ENCODE measurements at places on chromosomes 1 and 21. TPM values are rescaled to one million over a fixed set of nuclear protein-coding genes. Genes with fewer than 3 reads are reported as not detected.

Gene CRP
- total RNA-seq: not detected

Gene FCRL6
- not detected for total RNA-seq

Gene PRAMEF20
- not detected for total RNA-seq

Gene DCST1
- total RNA-seq: not detected

Gene TMEM61
- 0.95 TPM for total RNA-seq

Gene KIF26B
- 0.23 TPM for total RNA-seq

Gene C1orf116
- 173 TPM for total RNA-seq

Gene NCAM2
- 0.95 TPM for total RNA-seq

Gene TRPM2
- total RNA-seq: 3.4 TPM

GRCh38 chr21:28338701-28339305 is 653.9 kb downstream of the LTN1 start:
- no peak overlapping the region for H3K27ac ChIP-seq
- H3K4me1 ChIP-seq: no peaks in the 10 kb centered on the region
- no peaks in the 10 kb centered on the region for H3K27me3 ChIP-seq
- no peak overlapping the region for H3K4me3 ChIP-seq
- DNase-seq: no peak

DNA sequence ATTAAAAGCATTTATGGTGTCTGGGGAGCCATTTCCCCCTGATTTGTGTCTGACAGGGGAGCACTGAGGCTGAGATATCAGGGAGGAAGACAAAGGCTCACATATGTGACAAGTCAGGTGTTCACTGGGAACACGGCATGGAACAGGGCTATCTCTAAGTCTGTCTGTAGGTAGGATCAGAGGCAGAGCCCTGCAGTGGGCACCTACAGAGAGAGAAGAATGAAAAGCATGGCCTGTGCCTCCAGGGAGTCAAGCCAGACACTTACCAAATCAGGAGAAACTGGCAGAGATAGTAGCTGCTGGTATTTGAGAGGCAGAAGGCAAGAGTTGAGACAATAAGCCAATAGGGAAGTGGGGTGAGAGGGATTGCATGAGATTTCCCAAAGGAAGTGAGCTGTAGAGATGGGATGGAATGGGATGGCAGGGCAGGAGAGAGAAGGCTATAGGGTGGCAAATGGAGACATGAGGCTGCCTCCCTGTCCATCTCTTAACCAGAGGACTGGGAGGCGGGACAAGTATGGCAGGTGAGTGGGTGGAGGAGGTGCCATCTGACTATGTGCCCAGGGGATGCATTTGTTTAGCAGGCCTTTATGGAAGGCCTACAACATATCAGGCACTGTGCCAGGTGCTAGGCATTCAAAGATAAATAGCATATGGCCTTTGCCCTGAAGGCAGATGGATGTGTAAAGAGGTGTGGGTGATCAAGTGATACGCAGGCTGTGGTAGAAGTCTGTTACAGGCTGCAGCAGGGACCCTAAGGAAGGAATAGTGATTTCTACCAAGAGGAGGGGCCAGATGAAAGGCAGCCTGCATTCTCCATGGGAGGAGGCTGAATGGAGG is 136.2 kb upstream of the IPO9 start:
- no peaks in the 10 kb centered on the region for H3K27me3 ChIP-seq
- no peaks in the 10 kb centered on the region for H3K36me3 ChIP-seq
- no peak overlapping the region for H3K4me3 ChIP-seq

- no peak overlapping the region for H3K4me3 ChIP-seq
- no peak overlapping the region for H3K27ac ChIP-seq
- H3K36me3 ChIP-seq: no peaks in the 10 kb centered on the region
- no peaks in the 10 kb centered on the region for H3K27me3 ChIP-seq
- no peaks in the 10 kb centered on the region for H3K4me1 ChIP-seq
These were observed 74.9 kb downstream of the FASLG start for GRCh38 chr1:172733815-172734214.

GRCh38 chr1:193014400-193014799 is 44.8 kb downstream of the UCHL5 start:
- DNase-seq: no peak
- H3K4me1 ChIP-seq: no peaks in the 10 kb centered on the region
- H3K27me3 ChIP-seq: no peaks in the 10 kb centered on the region
- H3K4me3 ChIP-seq: no peak overlapping the region
- no peaks in the 10 kb centered on the region for H3K36me3 ChIP-seq

- H3K27ac ChIP-seq: no peak overlapping the region
- H3K4me1 ChIP-seq: no peaks in the 10 kb centered on the region
- no peaks in the 10 kb centered on the region for H3K36me3 ChIP-seq
- no peak for DNase-seq
- no peaks in the 10 kb centered on the region for H3K27me3 ChIP-seq
These were observed 40.3 kb upstream of the TRIM67 start for GRCh38 chr1:231121533-231121932.

GRCh38 chr21:38350684-38351083 is 93.9 kb downstream of the KCNJ15 start:
- no peaks in the 10 kb centered on the region for H3K36me3 ChIP-seq
- H3K27ac ChIP-seq: no peak overlapping the region
- no peak for DNase-seq
- H3K4me3 ChIP-seq: no peak overlapping the region

- DNase-seq: no peak
- no peaks in the 10 kb centered on the region for H3K4me1 ChIP-seq
- H3K27me3 ChIP-seq: no peaks in the 10 kb centered on the region
- H3K36me3 ChIP-seq: no peaks in the 10 kb centered on the region
- no peak overlapping the region for H3K4me3 ChIP-seq
These were observed 915.6 kb upstream of the NEGR1 start for GRCh38 chr1:73197972-73198371.

GRCh38 chr1:206929524-206929923 is 7.8 kb upstream of the FCMR start:
- H3K27me3 ChIP-seq: no peaks in the 10 kb centered on the region
- H3K27ac ChIP-seq: no peak overlapping the region
- no peak for DNase-seq
- H3K36me3 ChIP-seq: no peaks in the 10 kb centered on the region

DNA sequence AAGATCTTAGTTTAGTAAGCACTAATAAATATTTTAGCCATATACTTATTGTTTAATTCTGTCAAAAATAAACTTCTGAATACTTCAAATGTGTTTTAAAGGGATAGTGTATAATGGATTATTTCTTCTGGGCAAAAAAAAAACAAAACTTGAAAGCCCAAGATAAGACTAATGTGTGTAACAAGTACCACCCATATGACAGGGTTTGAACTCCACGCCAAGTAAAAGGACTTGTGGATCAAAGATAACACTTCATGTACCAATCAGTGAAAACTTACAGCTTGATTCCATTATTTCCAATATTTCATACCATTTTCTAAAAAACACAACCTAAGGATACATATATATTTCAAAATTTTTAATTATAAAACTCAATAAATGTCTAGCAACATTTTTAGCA is 59.5 kb downstream of the DENND1B start:
- H3K4me1 ChIP-seq: no peaks in the 10 kb centered on the region
- DNase-seq: no peak
- no peak overlapping the region for H3K4me3 ChIP-seq
- H3K27ac ChIP-seq: no peak overlapping the region

DNA sequence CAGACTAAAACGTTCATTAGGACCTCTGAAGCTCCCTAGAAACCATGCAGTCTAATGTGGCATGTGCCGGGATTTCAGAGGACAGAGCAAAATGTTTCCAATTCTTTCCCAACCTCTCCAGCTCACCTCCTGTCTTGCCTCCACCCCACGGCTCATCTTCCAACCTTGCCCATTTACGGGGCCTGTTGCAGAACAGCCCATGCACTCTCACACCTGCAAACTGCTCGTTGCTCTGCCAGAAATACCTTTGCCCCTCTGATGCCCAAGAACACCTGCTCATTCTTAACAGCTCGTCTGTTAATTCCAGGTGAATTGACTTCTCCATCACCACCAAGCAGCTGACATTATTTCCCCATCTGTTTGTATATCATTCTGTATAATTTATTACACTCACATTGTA is 53.9 kb upstream of the LBR start:
- no peaks in the 10 kb centered on the region for H3K36me3 ChIP-seq
- no peak for DNase-seq

DNA sequence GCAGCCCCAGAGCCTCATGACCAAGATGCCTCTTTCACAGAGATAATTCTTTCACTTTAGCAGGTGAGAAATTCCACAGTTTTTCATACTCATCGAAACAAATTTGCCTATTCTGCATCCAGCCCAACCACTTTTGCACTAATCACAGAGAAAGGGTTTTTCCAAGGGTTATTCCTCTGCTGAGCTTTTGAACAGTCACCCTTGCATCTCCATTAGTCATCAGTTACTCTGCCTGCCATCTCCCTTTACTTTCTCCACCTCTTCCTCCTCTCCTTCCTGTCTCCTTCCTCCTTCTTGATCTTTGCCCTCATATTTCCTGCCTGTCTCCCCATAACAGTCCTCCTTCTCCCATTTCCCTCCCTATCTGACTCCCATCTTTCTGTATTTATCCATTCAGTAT is 43.9 kb downstream of the FH start:
- H3K4me1 ChIP-seq: no peaks in the 10 kb centered on the region
- no peak overlapping the region for H3K4me3 ChIP-seq
- DNase-seq: no peak
- no peaks in the 10 kb centered on the region for H3K27me3 ChIP-seq

- DNase-seq: no peak
- no peak overlapping the region for H3K4me3 ChIP-seq
- H3K36me3 ChIP-seq: peaks cover 7% of the 10 kb centered on the region
- H3K27me3 ChIP-seq: no peaks in the 10 kb centered on the region
These were observed 2.1 kb upstream of the KLHDC9 start for GRCh38 chr1:161096015-161096414.

DNA sequence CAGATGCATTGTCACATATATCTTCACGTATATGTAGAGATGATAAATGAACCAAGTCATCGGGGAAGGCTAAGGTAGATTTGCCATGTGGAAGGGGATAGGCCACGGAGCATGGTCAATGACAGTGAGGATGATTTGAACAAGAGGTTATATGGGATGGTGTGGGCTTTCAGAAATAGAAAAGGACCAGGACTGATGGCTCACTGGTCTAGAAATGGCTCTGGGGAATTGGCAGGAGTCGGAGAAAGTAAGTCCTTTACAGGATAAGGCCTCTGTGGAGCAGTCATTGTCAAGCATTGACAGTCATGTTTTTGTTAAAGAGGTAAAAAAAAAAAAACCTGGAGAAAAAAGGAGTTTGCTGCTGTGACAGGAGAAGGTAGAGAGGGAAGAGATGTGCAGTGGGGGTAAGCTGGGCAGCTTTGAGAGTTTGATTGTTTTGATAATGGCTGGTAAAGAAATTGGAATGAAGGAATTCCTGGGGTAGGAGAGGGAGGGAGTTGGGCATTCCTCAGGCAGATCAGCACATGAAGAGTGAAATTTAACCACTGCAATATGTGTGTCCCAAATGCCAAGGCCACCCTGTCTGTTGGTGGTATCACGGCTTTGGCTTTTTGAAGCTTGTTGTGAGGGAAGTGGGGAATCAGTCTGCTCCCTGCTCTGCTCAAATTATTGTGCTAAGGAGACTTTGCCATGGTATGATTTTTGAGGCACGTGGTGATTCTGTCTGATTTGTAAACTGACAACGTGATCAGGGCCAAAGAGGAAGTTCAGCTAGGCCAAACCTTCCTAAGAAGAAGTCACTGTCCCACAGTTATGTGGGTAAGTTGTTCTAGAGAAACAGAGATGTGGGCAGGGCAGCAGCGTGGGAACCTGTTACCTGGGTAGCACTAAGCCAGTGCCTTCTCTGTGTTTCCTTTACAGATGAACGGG is 26.0 kb downstream of the MACF1 start:
- H3K36me3 ChIP-seq: peaks cover 9% of the 10 kb centered on the region
- no peak for DNase-seq
- H3K4me3 ChIP-seq: no peak overlapping the region
- H3K4me1 ChIP-seq: peaks cover 8% of the 10 kb centered on the region

DNA sequence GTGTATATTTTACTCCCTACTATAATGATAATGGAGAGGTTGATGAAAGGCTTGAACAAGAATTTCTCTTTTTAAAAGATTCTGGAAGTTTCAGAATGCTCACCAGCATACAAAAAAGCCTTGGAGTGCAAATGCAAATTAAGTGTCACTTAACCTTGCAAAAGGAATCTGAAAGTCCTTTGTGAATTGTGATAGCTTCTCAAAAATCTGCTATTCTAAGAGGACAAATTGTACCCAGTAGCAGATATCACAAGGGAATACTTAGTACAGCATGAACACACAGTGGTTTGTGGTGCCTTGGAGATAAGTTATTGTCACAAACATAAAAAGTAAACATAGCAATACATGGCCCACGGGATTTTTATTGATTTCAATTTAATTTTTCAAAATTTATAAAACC is 1208.3 kb upstream of the B3GALT2 start:
- no peak overlapping the region for H3K27ac ChIP-seq
- no peaks in the 10 kb centered on the region for H3K36me3 ChIP-seq

GRCh38 chr1:202844259-202844658 is 33.5 kb downstream of the PCAT6 start:
- no peak for DNase-seq
- H3K4me3 ChIP-seq: no peak overlapping the region
- H3K4me1 ChIP-seq: peaks cover 12% of the 10 kb centered on the region
- H3K36me3 ChIP-seq: no peaks in the 10 kb centered on the region
- no peaks in the 10 kb centered on the region for H3K27me3 ChIP-seq

DNA sequence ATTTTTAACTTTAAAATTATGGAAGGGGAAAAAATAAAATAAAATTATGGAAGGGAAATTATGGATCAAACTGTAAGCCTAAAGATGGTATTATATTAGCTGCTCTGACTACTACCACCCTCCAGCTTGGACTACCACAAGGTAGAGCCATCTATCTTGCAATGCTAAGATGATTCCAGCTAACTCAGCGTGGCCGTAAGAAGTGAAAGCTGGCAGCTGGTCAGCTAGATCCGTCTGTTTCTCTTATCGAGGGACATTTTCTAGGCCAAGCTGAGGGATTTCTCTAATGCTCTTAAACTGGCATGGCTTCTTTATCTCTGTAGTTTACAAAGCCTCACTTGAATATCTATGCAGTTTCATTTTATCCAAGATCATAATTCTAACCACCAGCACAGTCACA is 31.5 kb downstream of the LYST start:
- DNase-seq: no peak
- H3K27me3 ChIP-seq: no peaks in the 10 kb centered on the region
- no peak overlapping the region for H3K27ac ChIP-seq
- H3K36me3 ChIP-seq: no peaks in the 10 kb centered on the region
- H3K4me1 ChIP-seq: no peaks in the 10 kb centered on the region
- peak overlapping the region; percentile 26 for H3K4me3 ChIP-seq

DNA sequence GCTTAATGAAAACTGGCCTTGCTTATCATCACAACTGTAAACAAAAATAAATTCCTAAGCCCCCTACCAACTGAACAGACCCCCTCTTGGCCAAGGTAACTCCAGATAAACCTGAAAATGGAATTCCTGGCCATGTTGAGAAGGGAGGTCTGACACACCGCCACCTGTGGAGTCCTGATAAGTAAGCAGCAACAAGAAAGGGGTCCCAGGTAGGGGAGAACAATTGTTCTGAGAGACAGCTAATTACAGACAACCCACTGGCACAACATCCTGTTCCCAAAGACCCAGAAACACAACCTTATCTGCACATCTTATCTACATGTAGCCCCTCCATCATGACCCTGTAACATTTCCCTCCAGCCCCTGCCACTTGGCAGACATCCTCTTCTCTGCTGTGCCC is 91.2 kb upstream of the TNR start:
- no peak overlapping the region for H3K4me3 ChIP-seq
- no peaks in the 10 kb centered on the region for H3K4me1 ChIP-seq
- DNase-seq: no peak
- H3K27ac ChIP-seq: no peak overlapping the region
- no peaks in the 10 kb centered on the region for H3K36me3 ChIP-seq
- no peaks in the 10 kb centered on the region for H3K27me3 ChIP-seq
